ENCODE measurements at places on chromosomes 6 and 20.

- no peak for DNase-seq
Observed at GRCh38 chr20:919491-919916, 3.4 kb upstream of the ANGPT4 start.

GRCh38 chr6:169320013-169320412, 66.4 kb upstream of the THBS2 start:
- DNase-seq, result no peak

GRCh38 chr6:1947922-1948321, 297.5 kb downstream of the GMDS start:
- no peak for DNase-seq

DNA sequence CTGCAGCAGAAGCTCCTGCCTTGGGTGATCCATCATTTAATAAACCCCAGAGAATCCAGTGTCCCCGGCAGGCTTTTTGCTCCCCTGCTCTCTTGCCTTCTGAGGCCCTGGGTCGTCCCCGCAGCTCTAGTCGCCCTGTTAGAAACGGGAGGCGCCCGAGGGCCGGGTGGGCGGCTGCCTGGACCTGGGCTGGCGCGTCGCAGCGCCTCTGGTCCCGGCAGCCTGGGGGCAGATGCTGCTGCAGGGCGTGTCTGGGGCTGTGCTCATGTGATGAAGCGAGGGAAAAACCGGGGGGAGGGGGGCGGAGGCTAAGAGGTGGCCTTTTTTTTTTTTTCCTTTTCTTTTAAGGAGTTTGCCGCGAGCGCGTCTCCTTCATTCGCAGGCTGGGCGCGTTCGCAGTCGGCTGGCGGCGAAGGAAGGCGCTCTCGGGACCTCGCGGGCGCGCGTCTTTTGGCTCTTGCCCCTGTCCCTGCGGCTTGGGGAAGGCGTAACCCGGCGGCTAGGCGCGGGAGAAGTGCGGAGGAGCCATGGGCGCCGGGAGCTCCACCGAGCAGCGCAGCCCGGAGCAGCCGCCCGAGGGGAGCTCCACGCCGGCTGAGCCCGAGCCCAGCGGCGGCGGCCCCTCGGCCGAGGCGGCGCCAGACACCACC, 394 bp downstream of the AKAP12 start:
- peak; percentile 88 for DNase-seq

- peak; percentile 78 for DNase-seq
Observed at GRCh38 chr6:106979435-106979884, 4.9 kb upstream of the CD24 start.

DNA sequence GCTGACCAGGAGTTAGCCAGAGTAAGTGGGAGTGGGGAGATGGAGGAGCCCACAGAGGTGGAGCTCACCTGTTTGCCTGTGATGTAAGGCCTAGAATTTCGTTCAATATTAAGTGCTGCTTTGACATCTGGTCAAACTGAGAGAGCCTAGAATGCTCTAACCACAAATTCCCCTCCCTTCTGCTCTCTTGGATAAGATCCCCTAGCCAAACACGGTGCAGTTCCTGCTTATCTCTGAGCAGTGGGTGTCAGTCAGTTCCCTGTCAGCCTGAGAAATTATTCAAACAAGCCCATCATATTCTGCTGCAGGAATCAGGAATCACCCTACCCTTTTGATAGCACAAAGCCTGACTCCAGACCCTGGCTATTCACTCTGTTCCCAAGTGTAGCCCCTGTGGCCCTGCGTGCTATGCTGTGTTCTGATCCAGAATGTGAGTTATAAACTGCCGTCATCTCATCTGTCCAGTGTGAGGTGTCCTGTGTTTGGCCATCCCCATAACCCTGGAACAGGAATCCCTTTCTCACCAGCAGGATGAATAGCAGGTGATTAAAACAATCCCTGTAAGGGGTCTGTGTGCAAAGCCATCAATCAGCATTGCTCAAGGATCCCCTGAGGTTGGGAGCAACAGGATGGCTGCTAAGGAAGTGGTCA, 31.8 kb upstream of the ZNF133 start:
- DNase-seq, result no peak

DNA sequence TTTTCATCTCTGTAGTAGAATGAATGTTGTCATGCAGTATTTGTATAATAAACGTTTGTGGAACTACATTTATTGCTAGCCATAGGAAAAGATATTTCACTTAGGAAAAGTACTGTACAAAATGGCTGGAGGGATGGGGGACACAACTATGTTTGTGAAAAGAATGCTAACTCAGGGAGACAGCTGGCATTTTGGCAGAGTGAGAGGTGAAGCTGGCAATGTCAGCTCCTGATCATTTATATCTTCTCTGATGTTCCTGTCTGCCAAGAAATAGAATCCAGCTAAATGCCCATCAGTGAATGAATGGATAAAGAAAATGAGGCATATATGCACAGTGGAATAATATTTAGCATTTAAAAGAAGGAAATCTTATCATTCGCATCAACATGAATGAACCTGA, 313.0 kb upstream of the IRAK1BP1 start:
- no peak for DNase-seq

Measured in astrocyte of the spinal cord (primary cell).